ENCODE measurements at places on chromosomes 2 and 18. TPM values are rescaled to one million over a fixed set of nuclear protein-coding genes. Genes with fewer than 3 reads are reported as not detected.

GRCh38 chr2:67485431-67485830 lies 88.3 kb downstream of the ETAA1 start:
- DNase-seq, result no peak
- no peaks in the 10 kb centered on the region for H3K36me3 ChIP-seq
- no peaks in the 10 kb centered on the region for H3K4me1 ChIP-seq

DNA sequence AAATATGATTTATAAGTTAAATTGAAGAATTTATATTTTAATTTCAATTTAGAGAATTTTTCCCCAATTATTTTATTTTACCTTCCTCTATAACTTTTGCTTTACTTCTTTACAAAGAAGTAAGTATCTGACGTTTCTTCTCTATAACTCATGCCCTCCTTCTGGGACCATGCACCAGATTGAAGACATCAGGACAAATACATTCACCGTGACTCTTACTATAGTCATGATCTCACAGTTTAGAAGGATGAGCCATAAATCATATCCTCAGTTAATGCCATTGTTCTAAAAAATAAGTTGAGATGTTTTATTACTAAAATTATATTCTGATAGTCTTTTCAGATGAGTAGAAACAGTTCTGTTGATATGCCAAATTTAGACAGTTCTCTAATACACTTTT lies 279.3 kb downstream of the TMX3 start:
- no peak for DNase-seq
- no peak overlapping the region for H3K4me3 ChIP-seq
- H3K4me1 ChIP-seq, result no peaks in the 10 kb centered on the region
- H3K27ac ChIP-seq, result no peak overlapping the region
- H3K36me3 ChIP-seq, result no peaks in the 10 kb centered on the region

- no peaks in the 10 kb centered on the region for H3K4me1 ChIP-seq
- no peak overlapping the region for H3K4me3 ChIP-seq
- H3K27me3 ChIP-seq, result no peaks in the 10 kb centered on the region
- H3K36me3 ChIP-seq, result no peaks in the 10 kb centered on the region
Measured at GRCh38 chr2:152971685-152972084, 253.3 kb downstream of the ARL6IP6 start.

DNA sequence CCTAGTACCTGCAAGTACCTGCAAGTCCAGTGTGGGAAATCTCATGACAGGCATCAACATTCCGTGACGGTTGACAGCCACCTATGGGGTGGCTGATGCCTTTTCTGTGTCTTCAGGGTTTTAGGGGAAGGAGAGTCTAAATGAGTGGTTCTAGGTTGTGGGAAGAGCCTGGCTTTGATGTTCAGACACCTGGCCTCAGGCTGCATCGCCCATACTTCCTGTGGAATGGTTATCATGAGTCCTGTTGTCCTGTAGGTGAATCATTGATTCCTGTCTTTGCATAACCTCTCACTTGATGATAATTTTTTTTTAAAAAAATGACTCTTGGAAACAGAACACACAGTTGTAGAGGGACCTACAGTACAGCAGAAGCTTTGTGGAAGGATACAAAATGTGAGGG lies 108.9 kb downstream of the NEDD4L start:
- H3K36me3 ChIP-seq, result no peaks in the 10 kb centered on the region
- no peak overlapping the region for H3K27ac ChIP-seq
- no peaks in the 10 kb centered on the region for H3K27me3 ChIP-seq
- DNase-seq, result no peak

Gene GPR155
- total RNA-seq, result 3.8 TPM

Gene TMEM200C
- total RNA-seq, result not detected

- H3K4me1 ChIP-seq, result no peaks in the 10 kb centered on the region
- H3K36me3 ChIP-seq, result no peaks in the 10 kb centered on the region
- H3K27ac ChIP-seq, result no peak overlapping the region
- DNase-seq, result no peak
Measured at GRCh38 chr2:37020887-37021796, 54.8 kb upstream of the STRN start.

DNA sequence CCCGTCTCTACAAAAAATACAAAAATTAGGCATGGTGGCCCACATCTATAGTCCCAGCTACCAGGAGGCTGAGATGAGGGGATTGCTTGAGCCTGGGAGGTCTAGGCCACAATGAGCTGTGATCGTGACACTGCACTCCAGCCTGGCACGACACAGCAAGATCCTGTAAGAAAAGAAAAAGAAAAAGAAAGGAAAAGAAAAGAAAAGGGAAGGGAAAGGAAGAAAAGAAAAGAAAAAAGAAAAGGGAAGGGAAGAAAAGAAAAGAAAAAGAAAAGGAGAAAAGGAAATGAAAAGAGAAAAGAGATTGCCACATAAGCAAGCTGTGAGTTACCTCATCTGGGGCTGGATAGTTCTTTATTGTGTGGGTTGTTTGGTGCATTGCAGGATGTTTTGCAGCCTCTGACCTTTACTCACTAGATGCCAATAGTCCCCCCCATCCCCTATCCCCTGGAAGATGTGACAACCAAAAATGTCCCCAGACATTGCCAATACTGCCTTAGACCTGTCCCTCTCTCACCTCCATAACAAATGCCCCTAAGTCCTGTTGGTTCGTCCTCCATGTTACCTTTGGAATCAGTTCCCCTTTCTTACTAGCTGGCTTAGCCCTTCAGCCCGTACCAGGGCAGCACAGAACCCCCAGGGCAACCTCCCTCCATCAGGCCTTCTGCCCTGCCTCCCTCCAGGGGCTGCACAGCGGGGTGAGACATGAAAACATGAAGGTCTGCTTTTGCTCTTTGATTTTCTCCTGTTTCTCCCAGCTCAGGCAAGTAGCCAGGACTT lies 8.9 kb downstream of the ASPRV1 start:
- H3K4me1 ChIP-seq, result peaks cover 10% of the 10 kb centered on the region
- DNase-seq, result no peak
- H3K27ac ChIP-seq, result no peak overlapping the region

DNA sequence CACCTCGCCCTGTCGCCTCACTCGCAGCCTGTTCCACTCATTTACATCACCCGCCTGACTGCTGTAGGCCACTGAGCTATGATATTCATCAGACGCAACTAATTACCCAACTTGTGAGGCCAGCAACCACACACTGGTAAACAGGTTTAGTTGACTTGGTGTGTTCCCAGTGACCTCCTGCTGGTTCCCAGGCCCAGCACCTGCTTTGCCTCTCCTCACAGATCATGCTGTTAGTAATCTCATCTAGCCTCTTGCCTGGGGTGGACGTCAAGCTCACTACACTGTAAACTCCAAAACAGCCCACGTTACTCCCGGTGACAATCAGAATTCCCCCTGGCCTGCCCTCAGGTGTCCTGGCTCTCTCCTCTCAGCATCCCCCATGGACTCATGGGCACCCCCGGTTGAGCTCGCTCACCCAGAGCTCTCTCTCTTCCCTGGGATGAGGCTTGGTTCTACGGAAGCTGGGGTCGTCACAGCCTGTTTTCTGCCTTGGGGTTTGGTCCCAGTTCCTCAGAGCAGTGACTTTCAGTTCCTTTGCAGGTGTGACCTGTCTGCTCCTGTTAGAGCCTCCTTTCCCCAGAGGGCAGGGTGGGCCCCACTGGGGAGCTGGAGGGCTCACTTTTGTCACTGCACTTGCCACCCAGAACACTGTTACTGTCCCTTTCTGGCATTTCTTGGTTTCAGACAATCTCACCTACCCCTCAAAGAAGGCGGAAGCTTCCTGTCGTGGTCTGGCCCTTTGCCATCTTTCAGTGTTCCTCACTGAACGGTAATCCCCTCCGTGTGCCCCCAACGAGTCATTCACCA lies 40.3 kb downstream of the INPP5D start:
- no peak for DNase-seq
- H3K4me3 ChIP-seq, result no peak overlapping the region
- no peaks in the 10 kb centered on the region for H3K36me3 ChIP-seq
- H3K4me1 ChIP-seq, result no peaks in the 10 kb centered on the region
- no peak overlapping the region for H3K27ac ChIP-seq

DNA sequence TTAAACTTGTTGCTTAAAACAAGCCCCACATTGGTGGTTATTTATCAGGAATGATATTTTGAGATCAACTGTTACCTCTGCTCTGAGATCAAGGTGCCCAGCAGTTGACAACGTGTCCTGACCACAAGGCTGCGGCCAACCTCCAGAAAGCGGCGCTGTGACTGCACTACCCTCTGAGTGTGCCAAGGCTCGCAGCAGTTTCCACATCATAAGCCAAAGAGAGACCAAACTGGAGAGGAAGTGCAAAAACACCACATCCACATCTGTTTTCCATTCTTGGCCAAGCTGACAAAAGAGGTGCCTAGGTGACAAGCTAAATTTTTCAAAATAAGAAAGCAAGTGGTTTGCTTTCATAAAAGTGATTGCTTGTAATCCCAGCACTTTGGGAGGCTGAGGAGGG lies 410.8 kb upstream of the POU3F3 start:
- no peaks in the 10 kb centered on the region for H3K27me3 ChIP-seq
- H3K4me3 ChIP-seq, result no peak overlapping the region
- no peaks in the 10 kb centered on the region for H3K36me3 ChIP-seq
- no peak overlapping the region for H3K27ac ChIP-seq

Gene ITPRIPL1
- total RNA-seq, result 12.4 TPM

Gene ITM2C
- 117 TPM for total RNA-seq

GRCh38 chr2:223868005-223868404 lies 30.6 kb upstream of the AP1S3 start:
- H3K4me1 ChIP-seq, result peaks cover 10% of the 10 kb centered on the region
- no peak for DNase-seq
- no peaks in the 10 kb centered on the region for H3K36me3 ChIP-seq
- H3K4me3 ChIP-seq, result no peak overlapping the region
- H3K27ac ChIP-seq, result no peak overlapping the region
- no peaks in the 10 kb centered on the region for H3K27me3 ChIP-seq

DNA sequence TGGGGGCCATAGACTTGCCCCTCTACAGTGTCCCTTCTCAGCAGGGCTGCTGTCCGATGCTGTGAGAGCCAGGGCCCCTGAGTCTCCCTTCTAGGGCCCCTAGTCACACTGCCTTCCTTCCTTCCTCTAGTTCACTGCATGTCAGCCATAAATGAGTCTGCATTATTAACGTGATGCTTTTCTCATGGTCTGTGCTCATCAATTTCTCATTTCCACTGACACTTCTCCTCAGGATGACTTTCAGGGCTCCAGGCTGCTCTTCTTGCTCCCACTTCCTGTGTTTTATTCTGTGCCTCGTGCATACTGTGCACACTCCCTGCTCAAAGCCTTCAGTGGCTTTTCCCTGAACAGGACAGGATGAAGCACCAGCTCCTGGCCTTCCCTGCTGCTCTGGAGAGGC lies 146.5 kb downstream of the FAM210A start:
- no peak overlapping the region for H3K4me3 ChIP-seq
- H3K4me1 ChIP-seq, result no peaks in the 10 kb centered on the region
- H3K36me3 ChIP-seq, result no peaks in the 10 kb centered on the region
- no peak overlapping the region for H3K27ac ChIP-seq
- no peaks in the 10 kb centered on the region for H3K27me3 ChIP-seq
- DNase-seq, result no peak
